T-helper 1 cell treated with Interleukin-12 subunit alpha and Interleukin-12 subunit beta and Interleukin-4 antibody, amounts not matched to agents 30 ng/mL and 1 ng/mL, for 36 hours (primary cell): ENCODE measurements at places on chromosomes 12 and 14. TPM values are rescaled to one million over a fixed set of nuclear protein-coding genes. Genes with fewer than 3 reads are reported as not detected.

C12orf56 gene
- total RNA-seq, result 0.29 and 0.51 TPM in 2 replicates

FAM186B gene
- total RNA-seq, result 0.29 and 0.54 TPM in 2 replicates

DHRS4 gene
- total RNA-seq, result 16.0 and 16.3 TPM in 2 replicates

KLRG1 gene
- 2.4 and 3.1 TPM in 2 replicates for total RNA-seq

PPP1R1A gene
- total RNA-seq, result not detected in 2 replicates

WNT5B gene
- total RNA-seq, result 4.7 and 7.0 TPM in 2 replicates

RAPGEF3 gene
- 0.56 and 1.1 TPM in 2 replicates for total RNA-seq

ACOT6 gene
- not detected in 2 replicates for total RNA-seq
